ENCODE measurements at places on chromosomes 1 and 21. TPM values are rescaled to one million over a fixed set of nuclear protein-coding genes. Genes with fewer than 3 reads are reported as not detected.

The NDUFS5 gene
- 982 TPM for polyA plus RNA-seq

The KRTAP12-3 gene
- not detected for polyA plus RNA-seq

The SV2A gene
- 4.5 TPM for polyA plus RNA-seq

The KCNK2 gene
- not detected for polyA plus RNA-seq

The CELA3A gene
- polyA plus RNA-seq: not detected

Data from GM12878 (cell line).